ENCODE measurements at places on chromosomes 7 and 10.

DNA sequence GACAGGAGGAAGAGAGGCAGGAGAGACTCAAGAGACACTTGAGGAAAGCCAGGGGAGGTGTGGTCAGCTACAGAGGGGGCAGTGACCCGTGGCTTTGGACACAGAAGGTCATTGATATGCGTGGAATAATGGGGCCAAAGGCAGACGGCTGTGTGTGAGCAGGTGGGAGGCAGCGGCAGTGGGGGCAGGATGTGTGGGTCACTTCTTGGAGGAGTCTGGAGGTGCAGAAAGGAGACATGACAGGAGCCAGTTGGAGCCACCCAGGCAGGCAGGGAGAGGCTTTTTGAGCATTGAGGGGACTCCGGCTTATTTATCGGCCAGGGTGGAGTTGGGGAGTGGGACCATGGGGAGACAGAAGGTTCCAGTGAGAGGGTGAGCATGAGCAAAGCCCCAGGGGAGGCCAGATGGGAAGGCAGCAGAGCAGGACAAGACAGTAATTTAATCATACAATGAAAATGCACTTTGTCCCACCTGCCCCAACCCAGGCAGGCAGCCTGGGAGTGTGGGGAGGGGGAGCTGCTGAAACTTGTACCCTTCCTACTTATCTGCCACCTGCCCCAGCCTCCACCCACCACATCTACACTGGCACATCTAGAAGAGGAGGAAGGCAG is 5.0 kb downstream of the LDB3 start:
- no peak for DNase-seq

DNA sequence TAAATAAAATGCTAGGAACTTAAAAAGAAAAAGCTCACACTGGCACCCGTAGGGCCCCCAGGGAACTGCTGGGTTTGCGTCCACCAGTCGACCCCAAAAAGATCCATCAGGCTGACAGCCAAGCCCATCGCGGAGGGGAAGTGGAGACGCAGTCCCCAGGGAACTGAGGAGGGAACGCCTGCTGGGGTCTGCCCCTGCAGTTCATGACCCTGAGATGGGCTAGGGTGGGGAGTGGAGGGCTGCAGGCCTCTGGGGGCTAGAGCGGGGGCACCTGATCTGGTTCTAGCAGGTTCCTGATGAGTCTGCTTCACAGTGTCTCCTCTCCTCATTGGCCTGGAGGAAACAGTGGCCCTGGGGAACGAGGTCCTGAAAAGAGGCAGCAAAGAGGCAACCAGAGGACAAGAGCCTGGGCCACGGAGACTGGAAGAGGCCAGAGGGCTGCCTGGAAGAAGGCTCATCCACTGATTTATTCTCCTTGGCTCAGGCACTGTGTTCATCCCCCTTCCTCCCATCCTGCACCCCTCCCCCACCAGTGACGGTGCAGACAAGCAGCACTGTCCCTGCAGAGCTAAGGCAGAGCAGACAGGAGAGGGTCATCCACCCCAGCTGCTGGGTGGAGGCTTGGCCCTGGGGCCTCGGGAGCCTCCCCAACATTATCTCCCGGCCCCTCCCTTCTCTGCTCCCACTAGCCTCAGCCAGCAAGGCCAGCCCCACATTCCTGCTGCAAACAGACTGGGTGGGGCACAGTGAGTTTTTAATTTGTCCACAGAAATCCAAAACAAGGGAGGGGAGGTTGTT is 24.7 kb upstream of the HSPA12A start:
- DNase-seq: no peak

GRCh38 chr7:33530664-33531063 is 374.7 kb upstream of the BMPER start:
- no peak for DNase-seq

DNA sequence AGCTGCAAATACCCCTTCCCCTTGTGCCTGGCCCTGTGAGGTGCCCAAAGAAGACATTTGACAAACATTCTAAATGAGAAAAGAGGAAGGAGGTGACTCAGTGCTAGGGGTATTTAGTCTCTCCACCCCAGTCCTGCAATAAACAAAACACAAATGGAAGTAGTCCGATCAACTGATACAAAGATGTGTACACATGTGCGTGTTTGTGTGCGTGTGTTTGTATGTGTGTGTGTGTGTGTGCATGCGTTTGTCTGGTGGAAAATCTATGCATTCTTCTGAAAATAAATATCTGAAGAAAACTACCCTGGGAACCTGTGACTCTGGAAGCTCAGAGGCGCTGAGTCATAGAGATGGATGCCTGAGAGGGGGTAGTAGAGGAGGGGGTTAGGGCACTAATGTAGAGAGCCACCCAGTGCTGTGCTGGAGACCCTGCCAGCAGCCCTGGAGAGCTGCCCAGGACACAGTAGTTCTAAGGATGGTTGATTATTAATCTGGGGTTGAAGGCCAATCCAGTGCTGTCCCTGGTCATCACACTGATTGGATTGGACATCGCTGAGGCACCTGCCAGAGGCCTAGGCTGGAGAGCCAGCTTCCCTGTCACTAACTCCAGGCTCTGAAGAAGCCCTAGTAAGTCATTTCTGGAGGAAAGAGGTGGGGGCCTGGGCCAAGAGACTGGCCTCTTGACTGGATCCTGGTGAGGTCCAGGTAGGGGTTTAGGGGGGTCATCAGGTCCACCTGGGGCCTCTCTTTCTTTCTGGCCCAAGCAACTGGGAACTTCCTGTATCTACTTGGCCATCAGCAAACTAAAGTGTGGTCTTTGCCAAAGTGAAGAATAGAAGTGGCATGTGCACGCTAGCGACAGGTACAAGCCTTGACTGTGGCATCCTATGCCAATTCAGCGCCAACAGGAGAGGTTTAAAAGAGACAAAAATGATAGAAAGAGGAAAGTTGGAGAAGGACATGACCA is 18.5 kb downstream of the SFTPA1 start:
- DNase-seq: no peak

GRCh38 chr7:130886438-130887135 is 152.6 kb upstream of the KLF14 start:
- no peak for DNase-seq

- DNase-seq: no peak
These were observed 43.1 kb upstream of the CYCS start for GRCh38 chr7:25168145-25168544.

DNA sequence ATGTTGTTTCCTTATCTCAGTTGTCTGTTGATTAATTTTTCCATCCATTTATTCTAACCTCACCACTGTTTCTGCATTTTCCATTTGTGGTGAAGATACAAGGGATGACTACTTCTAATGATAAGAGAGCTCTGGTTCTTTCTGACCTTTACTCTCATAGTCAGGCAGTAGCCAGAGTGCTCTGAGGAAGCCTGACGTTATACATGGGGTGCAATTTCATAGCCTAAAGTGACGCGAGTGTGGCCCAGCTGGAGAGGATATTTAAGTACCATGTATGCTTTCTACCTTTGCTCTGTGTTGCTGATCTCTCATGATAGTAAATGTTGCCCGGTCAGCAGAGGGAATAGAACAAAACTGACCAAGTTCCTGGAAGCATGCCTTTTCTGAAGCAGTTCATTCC is 33.9 kb upstream of the CYCS start:
- no peak for DNase-seq

- no peak for DNase-seq
These were observed 16.4 kb downstream of the SORCS3 start for GRCh38 chr10:104657457-104657856.

DNA sequence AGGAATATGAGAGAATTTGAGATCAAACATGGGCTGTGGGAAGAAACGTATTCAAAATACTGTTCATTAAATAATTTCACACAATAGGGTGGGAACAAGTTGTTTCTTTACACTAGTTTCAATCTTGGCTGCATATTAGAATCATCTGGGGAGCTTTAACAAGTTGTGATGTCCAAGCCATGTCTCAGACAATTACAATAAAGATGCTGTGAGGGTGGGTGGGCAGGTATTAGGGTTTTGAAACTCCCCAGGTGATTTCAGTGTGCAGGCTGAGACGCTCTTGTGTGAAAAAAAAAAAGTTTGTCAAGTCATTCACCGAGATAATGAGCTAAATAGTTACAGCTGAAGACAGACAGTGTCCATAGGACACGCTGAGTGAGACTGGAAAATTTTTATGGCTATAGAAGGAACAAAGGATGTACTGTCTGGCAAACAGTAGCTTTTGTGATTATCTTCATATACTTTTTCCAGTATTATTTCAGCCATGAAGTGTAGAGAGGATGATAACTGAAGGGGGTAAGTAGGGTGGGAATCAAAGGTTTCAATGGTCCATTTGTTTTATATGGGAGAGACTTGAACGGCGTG is 12.6 kb upstream of the LAMB4 start:
- DNase-seq: no peak

DNA sequence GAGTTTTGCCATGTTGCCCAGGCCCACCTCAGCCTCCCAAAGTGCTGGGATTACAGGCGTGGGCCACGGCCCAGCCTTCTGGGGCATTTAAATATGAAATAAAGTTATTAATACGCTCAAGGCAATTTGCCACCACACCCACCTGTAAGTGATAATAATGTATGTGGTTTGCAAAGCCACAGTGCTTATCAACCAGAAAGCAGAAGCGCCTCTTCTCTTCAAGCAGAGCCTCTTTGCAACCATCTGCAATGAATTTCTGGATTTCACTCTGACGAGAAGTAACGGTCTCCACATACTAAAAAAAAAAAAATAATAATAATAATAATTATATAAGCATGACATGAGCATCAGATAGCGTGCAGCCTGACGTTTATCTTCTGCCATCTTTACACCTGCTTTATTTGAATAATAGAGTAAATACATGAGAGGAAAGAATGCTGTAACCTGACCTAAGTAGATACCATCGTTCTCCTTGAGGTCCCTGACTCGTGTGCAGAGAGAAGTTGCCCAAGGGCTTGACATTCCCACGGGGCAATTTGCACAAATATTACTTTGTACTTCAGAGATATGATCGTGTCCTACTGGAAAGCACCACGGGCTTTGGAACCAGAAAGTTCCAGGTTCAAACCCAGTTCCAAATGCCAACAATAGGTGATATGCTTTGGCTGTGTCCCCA is 34.0 kb downstream of the BRI3 start:
- DNase-seq: no peak

- no peak for DNase-seq
These were observed 125.3 kb upstream of the SGCE start for GRCh38 chr7:94781236-94781635.

- DNase-seq: no peak
These were observed 157.7 kb downstream of the CHRM2 start for GRCh38 chr7:137026176-137026500.

- no peak for DNase-seq
These were observed 59.8 kb upstream of the SMNDC1 start for GRCh38 chr10:110364531-110364937.

DNA sequence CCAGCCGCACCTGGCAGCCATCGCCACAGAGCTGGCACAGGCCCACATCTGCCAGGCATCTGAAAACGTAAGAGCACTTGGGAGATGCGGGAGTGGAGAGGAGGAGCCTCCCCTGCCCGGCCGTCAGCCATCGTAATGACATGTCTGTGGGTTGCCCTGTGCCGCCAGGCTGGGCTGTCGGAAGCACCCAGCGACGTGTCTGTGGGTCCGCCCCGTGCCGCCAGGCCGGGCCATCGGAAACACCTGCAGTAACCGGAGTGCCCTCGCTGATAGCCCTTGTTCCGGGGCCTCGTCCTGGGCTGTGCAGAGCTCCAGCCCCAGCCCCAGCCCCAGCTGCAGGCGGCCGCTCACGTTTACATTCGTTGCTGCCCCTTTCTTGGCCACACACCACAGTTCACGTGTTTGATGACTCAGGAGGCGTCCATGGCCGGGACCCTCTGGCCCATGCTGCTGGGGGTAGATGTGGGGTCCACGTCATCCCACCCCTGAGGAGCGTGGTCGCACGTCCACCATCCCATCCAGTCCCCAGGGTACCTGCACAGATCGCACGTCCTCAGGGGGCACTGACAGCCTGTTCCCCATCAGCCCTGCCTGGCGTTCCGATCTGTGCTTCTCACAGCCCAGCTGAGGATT is 30.0 kb upstream of the PRKAR1B start:
- DNase-seq: no peak

DNA sequence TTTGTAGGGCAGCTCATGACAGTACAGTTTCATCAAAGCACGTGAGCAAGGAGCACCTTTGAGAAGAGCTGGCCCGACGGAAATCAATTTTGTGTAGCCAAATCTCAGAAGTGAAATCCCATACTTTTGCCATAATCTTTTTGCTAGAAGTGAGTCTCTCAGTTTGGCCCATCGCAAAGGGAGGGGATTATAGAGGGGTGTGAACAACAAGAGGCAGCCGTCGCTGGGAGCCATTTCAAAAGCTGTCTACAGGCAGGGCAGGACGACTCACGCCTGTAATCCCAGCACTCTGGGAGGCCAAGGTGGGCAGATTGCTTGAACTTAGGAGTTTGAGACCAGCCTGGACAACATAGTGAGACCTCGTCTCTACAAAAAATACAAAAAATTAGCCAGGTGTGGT is 599.8 kb downstream of the GALNT17 start:
- DNase-seq: no peak

DNA sequence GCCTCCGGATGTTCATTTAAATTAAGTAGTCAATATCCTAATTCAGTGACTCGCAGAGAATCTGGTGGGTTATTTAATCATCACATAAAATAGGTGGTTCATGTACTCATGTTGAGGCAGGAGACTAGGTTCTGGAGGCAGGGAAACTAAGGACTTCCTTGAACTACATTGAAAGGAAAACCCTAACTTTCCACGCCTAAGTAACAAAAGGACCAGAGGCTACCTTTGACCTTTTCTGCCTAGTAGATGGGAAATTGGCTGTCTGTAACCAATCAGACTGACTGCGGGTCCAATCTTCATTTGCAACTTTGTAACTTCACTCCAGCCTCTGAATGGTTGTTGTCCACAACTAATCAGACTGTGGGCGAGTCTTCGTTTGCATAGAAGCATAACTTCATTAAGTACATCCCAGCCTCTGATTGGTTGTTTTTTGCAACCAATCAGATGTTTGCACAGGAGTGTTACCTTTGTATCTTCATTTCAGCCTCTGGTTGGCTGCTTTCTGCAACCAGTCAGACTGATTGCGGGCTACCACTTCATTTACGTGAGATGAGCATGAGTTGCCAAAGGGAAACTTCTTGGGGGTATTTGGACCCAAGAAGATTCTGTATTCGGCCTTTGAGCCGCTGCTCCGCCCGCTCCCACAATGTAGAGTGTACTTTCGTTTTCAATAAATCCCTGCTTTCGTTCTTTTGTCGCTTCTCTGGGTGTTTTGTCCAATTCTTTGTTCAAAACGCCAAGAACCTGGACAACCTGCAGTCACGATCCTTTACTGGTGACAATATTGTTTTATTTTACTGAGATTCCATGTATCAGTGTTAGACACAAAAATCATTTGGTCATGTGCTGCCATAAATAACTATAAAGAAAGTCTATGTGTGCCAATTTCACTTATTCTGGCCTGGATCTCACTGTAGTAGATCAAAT is 1.7 kb upstream of the ST7 start:
- DNase-seq: no peak

Measured in CD4-positive, alpha-beta T cell treated with Interleukin-6 for 4 hours (primary cell).